ENCODE measurements at places on chromosomes 12 and 14.

DNA sequence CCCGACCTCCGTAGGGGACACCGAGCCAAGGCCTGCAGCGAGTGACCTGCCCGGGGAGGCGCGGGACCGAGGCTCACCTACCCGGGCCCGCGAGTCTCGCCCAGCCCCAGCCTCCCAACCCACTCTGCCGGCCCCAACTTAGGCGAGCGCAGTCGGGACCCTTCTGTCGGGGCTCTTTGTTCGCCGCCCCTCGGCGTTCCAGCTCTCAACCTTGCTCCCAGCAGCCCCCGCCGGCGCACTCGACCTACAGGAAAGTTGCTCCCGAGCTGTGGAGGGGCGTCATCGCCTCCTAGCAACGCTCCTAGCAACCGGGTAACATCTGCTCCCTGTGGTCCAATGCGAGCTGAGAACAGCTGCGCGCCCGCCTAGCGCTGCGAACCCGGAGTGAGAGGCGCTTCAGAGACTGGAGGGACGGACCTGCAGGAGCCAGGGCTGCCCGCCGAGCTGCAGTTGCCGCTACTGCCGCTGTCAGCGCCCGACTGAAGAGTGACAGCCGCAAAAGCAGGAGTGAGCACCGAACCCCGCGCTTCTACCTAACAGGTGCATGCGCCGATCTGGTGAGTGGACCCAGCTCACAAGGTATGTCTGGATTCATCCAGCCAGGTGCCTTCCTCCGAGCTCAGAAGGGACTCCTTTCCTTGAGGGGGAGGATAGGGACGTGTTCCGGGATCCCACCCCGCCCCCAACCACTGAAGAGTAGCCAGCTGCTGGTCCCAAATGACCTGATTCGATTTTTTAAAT lies 355.0 kb downstream of the SNAPC1 start:
- peak; percentile 97 for DNase-seq

DNA sequence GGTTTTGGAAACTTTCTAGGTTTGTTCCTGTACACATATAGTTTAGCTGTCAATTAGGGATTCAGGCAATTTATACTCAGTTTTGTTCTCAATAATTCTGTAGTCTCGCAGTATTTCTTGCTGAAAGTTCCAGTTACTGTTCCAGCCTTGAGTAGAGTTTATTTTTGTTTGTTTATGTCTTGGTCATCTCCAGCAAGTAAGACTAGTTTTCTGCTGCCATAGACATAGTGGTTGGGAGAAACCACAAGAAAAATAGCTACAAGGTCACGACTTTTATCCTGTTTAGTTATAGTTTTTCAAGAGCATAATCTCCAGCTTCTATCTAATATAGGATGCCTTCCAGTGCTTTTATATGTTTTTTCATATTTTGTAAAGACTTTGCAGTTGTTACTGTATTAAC lies 99.6 kb upstream of the FOXG1 start:
- DNase-seq: no peak

- DNase-seq: no peak
These were observed 47.7 kb upstream of the PAPLN start for GRCh38 chr14:73189651-73190050.

- DNase-seq: no peak
These were observed 21.2 kb downstream of the APPL2 start for GRCh38 chr12:105214670-105215375.

- peak; percentile 23 for DNase-seq
These were observed 273.4 kb upstream of the SLC16A7 start for GRCh38 chr12:59322473-59322872.

- peak; percentile 37 for DNase-seq
These were observed 23.9 kb downstream of the GNG2 start for GRCh38 chr14:51884086-51884927.

- no peak for DNase-seq
These were observed 2.8 kb upstream of the MDGA2 start for GRCh38 chr14:47678157-47678556.

- no peak for DNase-seq
These were observed 201.2 kb downstream of the SEC23A start for GRCh38 chr14:38901791-38902190.

GRCh38 chr14:102662636-102663430 lies 70.4 kb downstream of the RCOR1 start:
- DNase-seq: no peak

GRCh38 chr14:52988139-52988538 lies 37.3 kb upstream of the FERMT2 start:
- no peak for DNase-seq

- peak; percentile 72 for DNase-seq
These were observed 3.9 kb downstream of the CTDSP2 start for GRCh38 chr12:57842342-57843294.

DNA sequence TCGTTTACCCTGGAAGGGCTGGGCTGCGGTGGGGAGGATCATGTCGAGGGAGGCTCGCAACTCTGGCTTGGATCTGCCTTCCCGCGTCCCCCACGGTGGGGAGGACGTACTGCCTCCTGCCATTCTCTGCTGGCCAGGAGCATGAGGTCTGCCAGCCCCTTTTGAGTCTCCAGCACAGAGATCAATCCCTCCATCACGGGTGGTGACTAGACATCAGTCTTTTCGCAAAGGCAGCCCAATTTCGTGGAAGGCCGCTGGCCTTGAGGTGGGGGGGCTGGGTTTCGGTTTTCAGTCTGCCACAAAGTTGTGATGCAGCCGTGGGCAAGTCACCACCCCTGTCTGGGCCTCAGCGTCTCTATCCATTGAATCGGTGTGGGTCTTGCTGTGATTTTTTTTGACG lies 62.2 kb downstream of the PRMT8 start:
- DNase-seq: no peak

DNA sequence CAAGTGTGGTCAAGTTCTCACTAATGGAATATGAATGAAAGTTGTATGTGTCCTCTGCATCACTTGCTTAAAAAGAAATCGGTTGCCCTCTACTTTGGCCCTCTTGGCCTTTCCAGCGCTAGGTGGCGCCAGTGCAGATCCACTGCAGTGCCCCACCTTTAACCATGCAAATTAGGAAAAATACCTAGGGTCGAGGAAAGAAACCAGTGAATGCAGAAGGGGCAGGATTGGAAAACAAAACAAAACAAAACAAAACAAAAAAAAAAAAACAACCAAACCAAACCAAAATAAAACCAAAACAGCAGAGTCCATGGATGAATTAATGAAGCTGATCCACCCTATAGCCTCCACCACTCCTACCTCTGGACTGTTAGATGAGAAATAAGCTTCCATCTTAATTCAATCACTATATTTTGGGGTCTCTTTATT lies 12.9 kb upstream of the NEMF start:
- DNase-seq: peak; percentile 86

GRCh38 chr12:54156578-54156977 lies 32.2 kb downstream of the SMUG1 start:
- DNase-seq: no peak

GRCh38 chr14:33363682-33364081 lies 425.0 kb downstream of the NPAS3 start:
- DNase-seq: no peak

DNA sequence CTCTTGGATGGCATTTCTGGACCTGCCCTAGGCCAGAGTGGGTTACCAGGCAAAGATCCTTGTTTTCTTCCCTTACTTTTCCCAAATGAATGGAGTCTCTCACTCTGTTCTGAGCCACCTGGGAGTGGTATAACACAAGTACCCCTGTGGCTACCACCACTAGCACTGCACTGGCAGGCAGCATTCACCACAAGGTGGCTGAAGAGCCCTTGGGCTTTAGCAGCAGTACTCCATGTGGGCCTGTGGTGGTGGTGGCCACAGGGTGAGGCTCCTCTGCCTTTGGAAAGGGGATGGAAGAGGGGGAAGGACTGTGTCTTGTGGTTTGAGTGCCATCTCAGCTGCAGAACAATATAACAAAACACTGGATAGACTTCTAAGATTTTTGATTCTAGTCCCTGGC lies 38.1 kb upstream of the LMNTD1 start:
- no peak for DNase-seq

GRCh38 chr12:11716794-11717518 lies 67.5 kb downstream of the ETV6 start:
- DNase-seq: peak; percentile 35

- DNase-seq: peak; percentile 74
These were observed 19.1 kb downstream of the BBOF1 start for GRCh38 chr14:74038020-74038859.

DNA sequence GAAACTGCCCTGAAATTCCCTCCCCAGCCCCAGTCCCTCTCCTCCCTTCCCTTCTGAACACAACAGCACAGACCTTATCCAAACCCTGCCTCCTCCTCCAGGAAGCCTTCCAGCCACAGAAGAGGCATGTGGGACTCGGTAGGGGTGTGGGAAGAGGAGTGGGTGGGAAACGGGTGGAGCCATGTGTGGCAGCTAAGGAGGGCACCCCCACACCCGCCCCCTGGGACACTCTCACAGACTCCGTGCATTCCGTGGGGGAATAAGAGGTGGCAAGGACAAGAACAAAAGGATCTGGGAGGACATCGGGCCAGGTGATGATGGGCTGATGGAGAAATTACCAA lies 24.4 kb downstream of the SLC6A12 start:
- no peak for DNase-seq

GRCh38 chr12:71876137-71876799 lies 36.7 kb downstream of the TBC1D15 start:
- peak; percentile 3 for DNase-seq

GRCh38 chr14:101834800-101835547 lies 73.5 kb downstream of the PPP2R5C start:
- DNase-seq: no peak

- DNase-seq: no peak
These were observed 88.7 kb downstream of the ACADS start for GRCh38 chr12:120814203-120814902.

DNA sequence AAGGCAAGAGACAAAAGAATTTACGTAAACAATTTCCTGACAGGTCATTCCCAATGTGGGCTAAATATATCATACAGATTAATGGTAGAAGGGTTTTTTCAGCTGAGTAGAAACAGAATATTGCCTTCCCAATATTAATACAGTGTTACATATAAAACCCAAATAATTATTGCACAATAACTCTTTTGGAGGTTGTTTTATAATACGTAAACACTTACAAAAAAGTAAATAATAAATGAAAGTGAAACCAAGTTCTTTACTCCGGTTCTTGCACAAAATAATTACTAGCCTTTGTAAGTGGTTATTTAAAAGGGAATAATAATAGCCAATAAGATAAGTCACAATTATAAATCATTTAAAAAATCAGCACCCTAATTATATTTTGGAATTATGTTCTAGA lies 118.6 kb upstream of the SSTR1 start:
- no peak for DNase-seq

DNA sequence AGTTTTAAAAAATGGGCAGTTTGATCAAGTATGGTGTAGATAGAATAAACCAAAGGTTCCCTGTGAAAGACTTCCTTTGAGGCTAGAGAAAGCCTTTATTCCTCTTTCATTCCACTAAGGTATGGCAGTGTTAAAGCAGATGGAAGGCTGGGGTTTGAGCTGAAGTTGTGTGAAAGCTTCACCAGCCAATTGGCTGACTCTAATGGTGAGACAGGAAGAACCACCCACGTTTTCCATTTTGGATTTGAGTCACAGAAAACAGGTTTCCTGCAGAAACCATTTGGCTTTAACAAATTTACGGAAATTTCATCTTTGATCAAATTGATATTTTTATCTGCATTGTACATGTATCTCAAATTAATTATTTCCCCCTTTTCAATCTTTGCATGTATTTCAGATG lies 455.0 kb downstream of the PCNX1 start:
- no peak for DNase-seq

GRCh38 chr12:104115587-104115975 lies 22.4 kb downstream of the NFYB start:
- DNase-seq: no peak

DNA sequence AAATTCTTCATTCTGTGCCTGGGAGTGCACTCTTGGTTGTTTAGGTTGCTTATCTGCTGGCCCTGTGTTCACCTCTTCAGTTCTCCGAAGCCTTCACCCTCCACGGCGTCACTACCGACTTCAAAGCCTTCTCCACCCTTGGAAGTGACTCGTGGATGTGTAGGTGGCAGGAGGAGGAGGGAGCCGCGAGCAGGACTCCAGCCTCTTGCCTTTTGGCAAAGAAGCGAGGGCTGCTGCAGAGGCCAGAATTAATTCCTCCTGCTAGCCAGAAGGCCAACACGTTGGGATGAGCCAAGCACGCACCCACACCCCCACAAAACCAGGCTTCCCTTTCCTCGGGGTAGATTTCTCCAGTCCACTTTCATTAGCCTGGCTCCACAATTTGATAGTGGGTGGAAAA lies 86.5 kb downstream of the TBX5 start:
- no peak for DNase-seq

GRCh38 chr14:71475916-71476315 lies 456.3 kb upstream of the RGS6 start:
- DNase-seq: no peak

- DNase-seq: peak; percentile 86
These were observed 406 bp downstream of the PARP2 start for GRCh38 chr14:20343862-20344220.

DNA sequence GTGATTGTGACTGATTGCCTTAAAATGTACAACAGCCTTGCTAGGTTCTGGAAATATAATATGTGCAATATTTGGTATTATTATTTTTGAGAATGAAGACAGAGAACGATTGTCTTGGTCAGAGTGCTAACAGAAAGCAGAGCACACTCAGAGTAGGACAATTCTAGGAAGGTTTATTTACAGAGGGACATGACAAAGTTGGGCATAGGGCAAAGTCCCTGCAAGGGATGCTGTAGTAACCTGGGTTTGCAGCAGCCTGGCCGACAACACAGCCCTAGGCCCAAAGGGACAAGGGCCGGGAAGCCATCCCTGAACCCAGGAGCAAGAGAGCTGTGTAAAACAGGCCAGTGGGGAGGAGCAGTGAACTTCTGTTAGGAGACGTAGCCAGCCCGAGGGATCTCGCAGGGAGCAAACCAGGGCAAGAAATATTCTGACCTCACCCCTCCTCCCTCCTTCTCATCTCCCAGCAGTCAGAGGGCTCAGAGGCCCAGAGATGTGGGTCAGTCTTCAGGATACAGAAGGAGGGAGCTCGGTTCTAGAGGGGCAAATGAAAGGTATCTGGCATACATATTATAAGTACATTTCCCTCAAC lies 51.0 kb upstream of the FERMT2 start:
- no peak for DNase-seq

DNA sequence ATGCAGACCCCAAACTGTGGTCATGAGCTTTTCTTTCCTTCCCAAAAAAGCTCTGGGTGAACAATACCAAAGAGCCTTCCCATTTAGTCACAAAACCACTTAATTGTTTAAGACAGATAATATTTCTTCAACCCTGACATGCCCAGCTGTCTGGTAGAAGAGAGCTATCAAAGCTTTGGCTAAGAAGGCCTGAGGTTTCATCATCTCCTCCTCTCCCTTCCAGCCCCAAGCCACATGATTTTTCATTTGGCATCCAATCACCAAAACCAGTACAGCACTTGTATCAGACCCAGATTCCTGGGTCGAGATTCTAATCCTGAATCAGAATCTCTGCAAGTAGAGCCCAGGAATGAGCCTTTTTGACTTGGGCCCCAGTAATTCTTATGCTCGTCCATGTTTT lies 199.6 kb upstream of the TMEM260 start:
- DNase-seq: no peak

All from eye (tissue), 1 donor.